ENCODE measurements at places on chromosomes 13 and 19.

- DNase-seq = no peak
These were observed 78.4 kb downstream of the GPC6 start for GRCh38 chr13:93304868-93305613.

- DNase-seq = no peak
These were observed 75.6 kb downstream of the SPRY2 start for GRCh38 chr13:80265348-80265747.

GRCh38 chr13:29507356-29507755 is 88.1 kb downstream of the SLC7A1 start:
- DNase-seq = no peak

DNA sequence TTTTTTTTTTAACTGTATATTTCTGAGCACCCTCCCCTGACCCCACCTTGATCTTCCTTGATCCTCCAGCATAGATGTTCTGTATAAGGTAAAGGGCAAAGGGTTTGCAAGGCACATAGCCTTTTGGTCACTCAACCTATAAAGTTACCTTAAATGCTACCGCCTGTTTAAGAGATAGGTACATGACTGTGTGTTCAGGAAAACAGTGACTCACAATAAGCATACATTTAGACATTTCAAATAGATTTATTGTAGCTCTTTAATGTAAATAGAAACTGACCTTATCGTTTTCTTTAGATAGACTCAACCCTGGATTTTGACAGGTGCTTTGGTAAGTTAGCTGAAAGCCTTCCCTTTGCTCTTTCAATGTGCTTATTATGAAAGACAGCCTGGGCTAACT is 15.2 kb upstream of the SLC10A2 start:
- DNase-seq = no peak

GRCh38 chr19:4583961-4584669 is 24.6 kb upstream of the SEMA6B start:
- DNase-seq = no peak

DNA sequence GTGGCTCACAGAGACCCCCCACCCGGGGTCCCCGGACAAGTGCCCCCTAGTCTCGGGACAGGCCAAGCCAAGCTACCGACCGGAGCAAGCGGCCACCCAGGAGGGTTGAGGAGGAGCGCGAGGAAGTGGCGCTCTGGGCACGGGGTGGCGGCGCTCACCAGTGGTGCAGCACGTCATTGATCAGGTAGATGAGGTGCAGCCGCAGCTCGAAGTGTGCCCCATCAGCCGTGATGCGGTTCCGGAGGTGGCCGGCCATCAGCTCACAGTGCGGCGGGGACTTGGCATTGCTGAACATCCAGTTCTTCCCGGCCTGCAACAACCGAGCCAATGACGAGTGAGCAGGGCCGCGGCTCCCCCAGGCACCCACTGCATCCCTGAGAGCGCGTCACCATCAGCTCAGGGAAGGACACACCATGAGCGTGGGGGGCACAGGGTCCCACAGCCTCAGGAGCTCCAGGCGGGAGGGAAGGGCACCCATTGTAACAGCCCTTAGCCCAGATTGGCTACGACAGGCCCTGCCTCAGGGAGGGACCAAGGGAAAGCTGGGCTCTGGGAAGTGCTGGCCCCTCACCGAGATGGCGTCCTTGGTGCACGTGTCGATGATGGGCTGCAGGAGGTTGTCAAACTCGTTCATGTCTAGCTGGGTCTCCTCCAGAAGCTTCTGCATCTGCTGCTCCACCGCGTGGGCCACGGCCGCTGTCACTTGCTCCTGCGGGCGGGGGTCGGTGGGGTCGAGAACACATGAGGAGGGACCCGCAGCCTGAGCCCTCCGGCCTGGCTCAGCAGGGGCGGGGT is 9.6 kb downstream of the CHERP start:
- DNase-seq = no peak

GRCh38 chr13:38191016-38191415 is 158.6 kb upstream of the UFM1 start:
- no peak for DNase-seq

- no peak for DNase-seq
These were observed 490.4 kb downstream of the DIAPH3 start for GRCh38 chr13:59673286-59673685.

GRCh38 chr19:37932985-37933936 is 26.3 kb downstream of the SIPA1L3 start:
- DNase-seq = no peak

DNA sequence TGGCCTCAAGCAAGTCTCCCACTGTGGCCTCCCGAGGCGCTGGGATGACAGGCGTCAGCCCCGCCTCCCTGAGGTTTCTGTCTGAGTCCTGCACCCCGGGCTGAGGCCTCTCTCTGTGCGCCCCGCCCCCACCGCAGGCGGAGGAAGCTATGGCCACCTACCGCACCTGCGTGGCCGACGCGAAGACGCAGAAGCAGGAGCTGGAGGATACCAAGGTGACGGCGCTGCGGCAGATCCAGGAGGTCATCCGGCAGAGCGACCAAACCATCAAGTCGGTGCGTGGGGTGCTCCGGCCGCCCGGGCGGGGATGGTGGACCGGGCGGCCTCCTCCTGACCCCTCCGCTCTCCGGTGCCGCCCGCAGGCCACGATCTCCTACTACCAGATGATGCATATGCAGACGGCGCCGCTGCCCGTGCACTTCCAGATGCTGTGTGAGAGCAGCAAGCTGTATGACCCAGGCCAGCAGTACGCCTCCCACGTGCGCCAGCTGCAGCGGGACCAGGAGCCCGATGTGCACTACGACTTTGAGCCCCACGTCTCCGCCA is 12.7 kb downstream of the ARHGAP45 start:
- DNase-seq = no peak

- DNase-seq = no peak
These were observed 93.2 kb downstream of the FRY start for GRCh38 chr13:32124743-32125142.

DNA sequence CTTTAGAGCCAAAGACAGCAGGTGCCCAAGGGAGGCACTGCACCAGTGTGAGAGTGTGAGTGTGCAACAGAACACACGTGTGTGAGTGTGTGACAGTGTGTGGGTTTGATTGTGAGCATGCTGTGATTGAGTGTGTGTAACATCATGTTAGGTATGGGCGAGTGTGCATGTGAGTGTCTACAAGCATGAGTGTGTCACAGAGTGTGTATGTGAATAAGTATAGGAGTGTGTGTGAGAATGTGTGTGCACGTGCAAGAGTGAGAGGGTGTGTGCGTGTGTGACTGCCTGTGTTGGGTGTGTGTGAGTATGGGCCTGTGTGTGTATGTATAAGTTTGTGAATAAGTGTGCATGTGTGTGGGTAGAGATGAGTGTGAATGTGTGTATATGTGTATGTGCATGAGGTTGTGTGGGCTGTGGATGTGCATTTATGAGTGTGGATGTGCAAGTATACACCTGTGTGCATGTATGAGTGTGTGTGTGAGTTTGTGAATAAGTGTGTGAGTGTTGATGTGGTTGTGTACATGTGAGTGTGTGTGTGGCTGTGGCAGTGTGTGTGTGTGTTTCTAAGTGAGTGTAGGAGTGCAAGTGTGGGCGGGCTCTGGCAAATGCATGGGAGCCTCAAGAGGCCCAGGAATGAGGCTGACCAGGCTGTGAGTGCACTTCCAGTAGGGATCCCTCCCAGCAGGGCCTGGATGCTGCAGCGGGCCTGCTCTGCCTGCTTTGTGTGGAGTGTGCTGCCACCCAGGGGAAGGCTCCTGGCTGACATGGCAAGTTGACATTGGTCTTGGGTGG is 198.4 kb downstream of the COL4A1 start:
- DNase-seq = no peak

- no peak for DNase-seq
These were observed 2.1 kb downstream of the ZNF575 start for GRCh38 chr19:43534816-43535761.

DNA sequence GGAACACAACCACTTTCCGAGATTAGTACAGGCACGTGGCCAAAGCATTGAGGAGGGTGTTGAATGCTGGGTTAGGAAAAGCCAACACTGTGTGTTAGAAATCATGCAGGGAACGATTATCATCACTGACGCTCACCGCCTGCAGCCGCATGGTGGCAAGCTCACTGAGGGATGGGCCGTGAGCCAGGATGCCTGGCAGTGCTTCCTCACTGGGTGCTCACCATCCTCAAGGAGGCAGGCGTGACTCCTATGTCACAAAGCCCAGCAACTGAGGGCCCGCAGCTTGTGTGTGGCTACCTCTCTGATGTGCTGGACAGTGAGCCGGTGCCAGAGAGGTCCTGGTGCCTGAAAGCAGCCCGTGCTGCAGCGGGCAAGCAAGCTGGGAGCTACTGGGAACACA is 30.4 kb upstream of the TIMM44 start:
- no peak for DNase-seq

DNA sequence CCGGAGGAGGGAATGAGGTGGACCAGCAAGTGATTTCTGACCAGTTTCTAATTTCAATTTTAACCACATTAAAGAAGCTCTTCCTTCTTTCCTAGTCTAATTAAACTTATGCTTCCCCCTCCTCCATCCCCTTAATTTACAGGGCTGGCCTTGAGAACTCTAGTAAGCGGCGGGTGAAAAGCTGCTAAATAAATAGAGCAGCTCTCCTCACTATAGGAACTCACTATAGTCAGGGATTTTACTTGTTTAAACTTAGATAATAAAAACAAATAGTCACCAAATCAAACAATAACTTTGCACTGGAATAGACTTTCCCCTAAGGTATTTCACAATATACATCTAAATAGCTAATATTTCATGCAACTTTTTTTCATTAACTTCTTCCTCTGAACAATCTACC is 1838.2 kb upstream of the PRR20A start:
- no peak for DNase-seq

DNA sequence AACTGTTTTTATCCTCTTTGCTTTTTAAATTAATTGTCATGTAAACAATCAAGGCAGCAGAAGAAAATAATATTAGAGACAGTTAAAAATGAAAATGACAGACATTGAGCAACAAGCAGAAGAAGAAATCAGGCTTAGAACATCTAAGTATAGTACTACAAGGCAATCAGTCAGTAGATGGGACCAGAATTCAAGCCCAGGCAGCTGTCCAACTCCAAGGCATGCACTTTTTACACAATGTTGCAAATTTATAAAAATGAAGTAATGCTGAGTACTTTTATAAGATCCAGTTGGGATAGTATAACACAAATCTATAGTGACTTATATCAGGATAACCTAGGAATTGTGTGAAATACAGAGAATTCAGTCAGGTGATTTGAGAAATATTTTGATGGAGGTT is 2815.8 kb downstream of the PCDH9 start:
- no peak for DNase-seq

GRCh38 chr13:111429064-111429558 is 108.7 kb downstream of the TEX29 start:
- DNase-seq = no peak

DNA sequence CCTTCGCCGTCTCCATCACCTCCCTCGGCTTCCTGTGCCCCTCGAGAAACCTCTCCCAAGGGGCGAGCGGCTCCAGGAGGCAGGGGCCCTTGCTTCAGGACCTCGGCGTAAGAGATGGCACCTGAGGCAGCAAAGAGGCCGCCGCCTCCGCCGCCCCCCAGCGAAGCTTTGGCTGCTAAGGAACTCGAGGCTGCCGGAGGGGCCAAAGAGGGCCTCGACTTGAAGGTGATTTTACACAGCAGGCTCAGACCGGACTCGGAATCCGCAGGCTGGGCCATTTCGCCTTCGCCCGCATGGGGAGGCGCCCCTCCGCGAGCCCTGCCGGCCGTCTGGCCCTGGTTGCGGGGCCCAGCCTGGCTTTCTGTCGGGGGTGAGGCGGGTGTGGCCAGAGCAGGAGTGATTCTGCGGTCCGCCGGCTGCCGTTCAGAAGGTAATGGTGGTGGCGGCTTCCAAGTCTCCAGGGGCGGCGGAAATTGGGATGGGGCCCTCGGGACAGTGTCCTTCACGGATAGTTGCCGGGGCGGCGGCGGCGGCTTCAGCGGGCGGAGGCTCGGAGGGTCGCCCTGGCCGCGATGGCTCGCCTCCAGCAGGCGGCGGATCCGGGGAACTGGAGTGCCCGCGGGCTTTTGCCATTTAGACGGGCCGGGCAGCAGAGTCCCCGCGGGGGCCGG is 1.4 kb downstream of the GGN start:
- DNase-seq = no peak

GRCh38 chr19:869245-870177 is 10.0 kb downstream of the CFD start:
- no peak for DNase-seq

- DNase-seq = no peak
These were observed 188.9 kb downstream of the KCTD12 start for GRCh38 chr13:76697288-76697687.

DNA sequence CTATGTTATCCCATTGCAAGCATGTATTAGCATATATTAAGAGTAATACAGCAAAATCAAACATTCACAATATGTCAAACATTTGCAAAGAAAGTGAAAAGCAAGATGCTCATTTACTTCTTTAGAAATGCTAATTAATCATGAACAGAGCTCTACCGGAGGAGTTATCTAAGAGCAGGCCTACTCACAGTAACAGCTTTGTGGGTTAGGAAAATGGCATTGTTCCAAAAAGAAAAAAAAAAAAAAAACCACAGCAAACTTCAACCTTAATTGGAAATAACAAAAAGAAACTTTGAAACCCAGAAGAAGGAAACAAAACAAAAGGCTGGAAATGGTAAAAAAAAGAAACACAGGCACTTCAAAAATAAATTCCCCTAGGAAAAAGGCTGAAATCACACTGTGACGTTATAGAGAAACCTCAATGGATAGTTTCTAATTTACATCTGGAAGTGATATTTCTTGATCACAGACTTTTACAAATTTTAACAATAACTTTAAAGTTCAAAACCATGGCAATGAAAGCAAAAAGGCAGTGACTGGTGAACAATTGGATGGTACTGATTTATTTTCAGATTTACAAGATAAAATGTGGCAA is 1236.8 kb upstream of the SPRY2 start:
- no peak for DNase-seq

GRCh38 chr13:108919036-108919907 is 289.9 kb downstream of the MYO16 start:
- DNase-seq = no peak
